Activated T-cell treated with anti-CD3 and anti-CD28 coated beads for 48 hours (primary cell): ENCODE measurements at places on chromosomes 4 and X.

DNA sequence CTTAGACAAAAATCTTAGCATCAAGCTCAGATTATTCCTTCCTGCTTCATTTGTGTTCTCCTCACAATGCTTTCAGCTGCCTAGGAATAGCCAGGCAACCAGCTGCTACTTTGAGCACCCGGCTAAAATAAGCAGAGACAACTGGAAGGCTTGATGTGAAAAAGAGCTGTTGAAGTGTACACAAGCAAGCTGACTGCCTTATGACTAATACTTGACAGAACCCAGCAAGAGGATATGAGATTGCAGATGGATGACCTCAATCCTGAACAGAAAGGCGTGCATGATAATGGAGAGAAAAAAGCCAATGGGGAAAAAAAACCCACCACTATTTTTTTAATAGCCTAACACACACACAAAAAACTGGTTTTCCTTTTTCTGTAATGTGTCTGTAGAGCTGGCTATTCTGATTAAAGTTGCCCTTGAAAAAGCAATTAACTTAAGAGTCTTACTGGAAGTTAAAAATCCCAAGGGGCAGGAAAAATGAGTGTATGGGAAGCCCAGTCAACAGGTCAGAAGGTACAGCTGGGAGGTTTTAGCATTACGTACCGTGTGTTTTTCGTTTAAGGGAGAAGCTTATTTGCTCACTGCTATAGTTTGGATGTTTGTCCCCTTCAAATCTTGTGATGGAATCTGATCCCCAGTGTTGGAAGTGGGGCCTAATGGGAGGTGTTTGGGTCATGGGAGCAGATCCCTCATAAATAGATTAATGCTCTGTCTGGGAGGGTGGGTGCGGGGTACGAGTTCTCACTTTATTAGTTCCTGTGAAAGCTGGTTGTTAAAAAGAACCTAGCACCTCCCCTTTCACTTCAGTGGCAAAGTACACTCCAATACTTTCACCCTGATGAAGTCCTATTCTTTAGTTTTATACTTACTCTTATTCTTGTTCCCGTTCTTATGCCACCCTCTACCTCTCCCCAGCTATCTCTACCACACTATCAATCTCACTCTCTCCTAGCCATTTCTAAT, 37.1 kb upstream of the HERC6 start:
- DNase-seq: no peak

DNA sequence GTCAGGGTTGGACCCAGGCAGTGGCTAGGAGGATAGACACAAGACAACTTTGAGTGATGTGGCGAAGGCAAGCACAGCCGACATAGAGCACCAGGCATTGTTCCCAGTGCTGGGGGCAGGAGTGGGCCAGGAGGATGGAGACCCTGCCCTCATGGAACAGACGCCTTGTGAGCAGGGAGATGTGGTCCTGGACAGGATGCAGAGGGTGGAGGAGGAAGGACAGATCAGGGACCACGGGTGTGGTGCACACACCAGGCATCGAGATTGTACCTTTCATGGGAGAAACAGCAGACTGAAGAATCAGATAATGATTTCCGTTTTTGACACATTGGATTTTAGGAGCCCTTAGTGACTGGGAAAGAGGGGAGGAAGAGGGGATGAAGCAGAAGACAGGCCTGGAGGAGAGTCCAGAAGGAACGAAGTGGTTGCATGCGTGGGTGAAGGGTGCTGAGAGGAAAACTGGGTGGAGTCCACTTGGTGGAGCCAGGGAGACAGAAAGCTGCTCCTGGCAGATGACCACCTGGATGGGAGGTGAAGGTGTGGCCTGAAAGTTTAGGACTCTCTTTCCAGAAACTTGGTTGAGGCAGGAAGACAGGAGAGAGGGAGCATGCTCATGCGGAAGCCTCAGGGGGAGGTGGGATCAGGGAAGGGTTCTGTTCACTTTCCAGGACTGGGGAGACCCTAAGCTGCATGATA, 27.9 kb upstream of the MAP3K15 start:
- no peak for DNase-seq

- no peak for DNase-seq
Observed at GRCh38 chrX:9221781-9222180, 187.9 kb upstream of the FAM9B start.

DNA sequence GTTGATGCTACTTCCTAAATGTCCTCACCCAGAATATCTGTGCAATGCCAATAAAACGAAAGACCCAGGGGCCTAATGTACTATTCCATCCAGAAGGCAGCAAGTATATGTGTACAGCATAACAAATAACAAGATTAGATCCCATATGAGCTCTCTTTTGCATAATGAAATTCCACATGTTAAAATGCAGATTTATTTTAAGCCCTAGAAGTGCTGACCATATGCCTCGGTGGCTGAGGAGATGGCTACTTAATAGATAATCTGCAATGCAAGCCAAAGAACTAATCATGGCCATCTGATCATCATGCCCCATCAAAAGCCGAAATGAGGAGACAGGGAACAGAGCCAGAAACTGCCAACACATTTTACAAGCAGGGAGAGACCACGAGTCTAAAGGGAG, 293.5 kb downstream of the KCNIP4 start:
- DNase-seq: no peak

- DNase-seq: no peak
Observed at GRCh38 chrX:12269484-12269883, 131.2 kb downstream of the FRMPD4 start.

DNA sequence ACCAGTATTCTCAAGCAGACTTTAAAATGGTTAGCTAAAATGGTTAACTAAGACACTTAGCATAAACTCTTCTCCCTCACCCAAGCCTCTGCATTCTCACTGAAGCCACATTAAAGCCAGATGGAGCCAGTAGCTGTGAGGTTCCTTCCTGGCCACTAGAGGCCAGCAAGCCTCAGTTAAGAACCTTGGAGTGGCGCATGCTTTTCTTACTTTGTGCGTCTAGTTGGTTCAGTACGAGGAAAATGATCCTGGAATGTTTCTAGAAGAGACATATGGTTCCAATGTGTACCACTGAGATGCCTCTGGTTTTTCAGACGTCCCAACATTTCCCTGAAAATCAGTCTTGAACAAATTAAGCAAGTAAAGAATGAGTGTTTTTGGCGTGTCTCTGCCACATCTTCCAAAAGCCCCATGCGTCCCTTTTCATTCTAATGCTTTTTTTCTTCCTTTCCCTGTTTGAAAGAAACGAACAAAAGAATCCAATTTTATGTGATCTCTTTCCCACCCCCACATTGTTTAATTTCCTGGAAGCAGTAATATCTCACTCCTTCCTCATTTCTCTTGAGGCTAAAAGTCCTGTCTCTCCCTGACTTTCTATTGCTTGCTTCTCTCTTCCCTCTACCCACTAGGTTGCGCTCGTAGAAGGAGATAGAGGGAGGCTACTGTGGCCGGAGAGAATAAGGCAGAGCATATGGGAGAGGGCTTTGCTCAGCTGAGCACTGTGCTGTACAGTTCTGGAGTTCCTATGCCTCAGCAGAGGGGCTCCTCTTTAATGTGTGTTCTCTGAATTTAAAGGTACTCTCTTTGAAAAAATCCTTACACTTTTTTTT, 82.9 kb upstream of the TAB3 start:
- DNase-seq: no peak

- no peak for DNase-seq
Observed at GRCh38 chr4:105356194-105356593, 117.7 kb downstream of the PPA2 start.

GRCh38 chr4:87886083-87886482, 53.3 kb downstream of the MEPE start:
- no peak for DNase-seq

GRCh38 chrX:124476562-124476961, 130.2 kb downstream of the SH2D1A start:
- no peak for DNase-seq

- DNase-seq: no peak
Observed at GRCh38 chrX:145552643-145553042, 265.0 kb upstream of the SLITRK2 start.

GRCh38 chr4:156764846-156765245, 206.8 kb downstream of the PDGFC start:
- DNase-seq: no peak

GRCh38 chrX:19579485-19579884, 64.2 kb upstream of the MAP3K15 start:
- DNase-seq: no peak

DNA sequence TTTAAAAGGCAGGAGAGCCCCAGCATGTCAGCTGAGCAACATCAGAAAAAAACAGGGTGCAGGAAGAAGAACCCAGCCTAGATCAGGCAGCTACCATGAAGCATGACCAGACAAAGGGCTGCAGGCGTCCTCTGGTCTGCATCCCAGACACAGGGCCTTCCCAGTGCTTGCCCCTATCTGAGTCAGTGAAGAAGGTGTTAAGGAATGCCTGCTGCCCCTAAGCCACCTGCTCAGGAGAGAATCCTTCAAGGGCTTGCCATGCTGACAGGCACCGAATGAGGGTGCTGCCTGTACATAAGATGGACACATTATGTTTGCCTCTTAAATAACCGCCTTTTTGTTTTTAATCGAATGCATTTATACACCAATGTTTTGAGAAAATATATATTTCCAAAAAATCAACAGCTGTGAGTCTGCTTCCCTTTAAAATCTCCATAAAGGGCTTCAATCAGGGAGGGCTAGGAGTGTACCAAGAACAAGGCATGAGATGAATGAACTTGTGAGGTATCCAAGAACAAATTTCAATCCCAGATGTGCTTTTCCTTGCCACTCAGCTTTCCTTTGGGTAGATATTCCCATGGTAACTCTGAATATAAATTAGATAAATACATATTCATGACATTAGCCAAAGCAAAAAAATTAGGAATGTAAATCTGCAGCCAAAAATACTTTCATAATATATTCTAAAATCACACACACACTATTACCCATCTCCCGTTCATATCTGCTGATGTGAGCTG, 85.1 kb downstream of the SLC9A7 start:
- no peak for DNase-seq

DNA sequence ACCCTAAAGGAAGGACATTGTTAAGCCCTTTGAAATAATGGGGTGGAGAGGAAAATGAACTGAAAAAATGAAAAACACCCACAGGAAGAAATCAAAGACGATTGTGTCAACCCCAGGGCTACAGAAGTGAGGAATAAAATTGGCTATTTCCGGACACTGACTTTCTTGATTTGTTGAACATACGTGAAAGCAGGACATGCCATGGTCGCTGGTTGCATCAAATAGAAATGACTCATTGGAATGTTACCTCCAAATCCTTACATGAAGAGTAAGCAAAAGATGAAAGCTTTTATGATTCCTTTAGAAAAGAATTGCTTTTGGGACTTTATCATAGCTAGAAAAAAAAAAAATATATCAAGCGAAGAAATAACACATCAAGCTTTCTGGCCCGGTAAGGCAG, 75.3 kb downstream of the DCUN1D4 start:
- no peak for DNase-seq

- no peak for DNase-seq
Observed at GRCh38 chr4:167088115-167088514, 146.2 kb downstream of the SPOCK3 start.

GRCh38 chr4:139785356-139785755, 119.7 kb downstream of the MGST2 start:
- DNase-seq: no peak

- no peak for DNase-seq
Observed at GRCh38 chrX:150377005-150377404, 13.9 kb downstream of the MAMLD1 start.

DNA sequence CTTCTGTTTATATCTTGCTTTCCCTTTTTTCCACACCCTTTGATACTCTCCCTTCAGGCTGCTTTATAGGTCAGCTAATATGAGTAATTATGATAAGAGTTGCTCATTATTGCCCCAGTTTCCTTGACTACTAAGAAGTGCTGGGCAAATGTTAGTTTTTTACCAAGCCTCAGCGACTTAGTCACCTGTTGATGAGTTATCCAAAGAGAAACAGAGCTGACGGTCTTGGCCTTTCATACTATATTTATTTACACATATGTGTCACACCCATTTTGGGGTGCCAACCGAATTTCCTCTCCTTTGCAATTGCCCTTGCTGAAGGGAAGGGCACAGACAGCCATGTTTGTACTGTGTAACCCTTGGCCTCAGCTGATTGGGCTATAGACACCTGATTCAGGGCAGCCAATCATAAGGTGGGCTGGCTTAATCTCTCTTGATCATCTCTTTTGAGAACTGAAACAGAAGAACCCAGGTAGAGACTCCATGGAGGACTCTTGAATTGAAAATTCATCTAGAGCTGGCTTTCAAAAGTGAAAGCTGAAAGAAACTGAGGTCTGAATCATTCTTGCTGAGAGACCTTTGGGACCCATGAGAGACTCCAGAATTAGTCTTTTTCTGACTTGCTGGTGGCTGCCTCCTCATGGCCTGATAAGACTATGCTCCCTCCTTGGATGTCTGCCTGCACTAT, 111.7 kb upstream of the RPS6KA3 start:
- peak; percentile 34 for DNase-seq

- peak; percentile 52 for DNase-seq
Observed at GRCh38 chr4:81505004-81505598, 33.4 kb upstream of the RASGEF1B start.

DNA sequence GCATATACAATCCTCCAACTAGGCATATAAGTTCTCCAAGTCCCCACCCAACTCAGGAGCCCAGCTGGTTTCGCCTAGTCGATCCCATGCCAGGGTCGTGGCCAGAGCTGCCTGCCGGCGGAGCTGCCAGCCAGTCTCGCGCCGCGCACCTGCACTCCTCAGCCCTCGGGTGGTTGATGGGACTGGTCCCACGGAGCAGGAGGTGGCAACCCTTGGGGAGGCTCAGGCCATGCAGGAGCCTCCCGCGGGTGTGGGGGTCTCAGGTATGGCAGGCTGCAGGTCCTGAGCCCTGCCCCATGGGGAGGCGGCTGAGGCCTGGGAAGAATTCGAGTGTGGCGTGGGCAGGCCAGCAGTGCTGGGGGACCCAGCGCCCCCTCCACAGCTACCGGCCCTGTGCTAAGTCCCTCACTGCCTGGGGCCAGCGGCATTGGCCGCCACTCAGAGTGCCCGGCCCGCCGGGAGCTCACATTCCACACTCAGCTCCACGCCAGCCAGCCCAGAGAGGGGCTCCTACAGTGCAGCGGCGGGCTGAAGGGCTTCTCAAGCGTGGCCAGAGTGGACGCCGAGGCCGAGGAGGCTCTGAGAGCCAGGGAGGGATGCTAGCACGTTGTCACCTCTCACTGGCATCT, 1086.4 kb upstream of the PCDH10 start:
- no peak for DNase-seq

DNA sequence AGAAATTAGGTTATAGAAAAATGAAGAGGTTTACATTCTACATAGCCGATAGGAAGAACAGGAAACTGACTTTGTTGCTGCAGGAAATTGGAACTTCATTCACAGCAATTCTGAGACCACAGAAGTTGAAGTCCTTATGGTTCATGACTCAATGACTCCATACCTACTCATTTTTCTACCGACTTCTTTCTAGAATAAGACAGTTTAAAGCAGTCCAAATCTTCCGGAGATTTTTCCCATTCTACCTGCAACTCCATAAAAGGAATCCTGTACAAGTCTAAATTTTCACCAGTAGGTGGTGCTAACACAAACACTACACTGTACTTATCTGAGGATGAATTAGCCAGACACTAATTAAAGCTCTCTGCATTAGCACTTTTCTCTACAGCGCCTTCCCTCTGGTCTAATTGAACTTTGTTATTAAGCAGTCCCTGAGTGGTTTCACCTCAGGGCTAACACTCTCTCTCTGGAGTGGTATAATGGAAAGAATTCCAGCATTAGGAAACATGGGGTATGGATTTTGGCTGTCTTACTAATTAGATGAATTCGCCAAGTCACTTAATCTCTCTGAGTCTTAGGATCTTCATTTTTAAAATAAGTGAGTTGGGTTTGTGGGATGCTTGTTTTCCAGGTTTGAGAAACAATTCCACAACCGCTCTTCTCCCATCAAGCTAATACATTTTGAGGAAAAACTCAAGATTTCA, 167.9 kb downstream of the SMIM20 start:
- DNase-seq: no peak

- no peak for DNase-seq
Observed at GRCh38 chrX:44874420-44875184, 1.6 kb downstream of the KDM6A start.
